ENCODE measurements at places on chromosomes 2 and 18.

GRCh38 chr2:219961947-219962498, 334.6 kb downstream of the SLC4A3 start:
- no peak for DNase-seq

DNA sequence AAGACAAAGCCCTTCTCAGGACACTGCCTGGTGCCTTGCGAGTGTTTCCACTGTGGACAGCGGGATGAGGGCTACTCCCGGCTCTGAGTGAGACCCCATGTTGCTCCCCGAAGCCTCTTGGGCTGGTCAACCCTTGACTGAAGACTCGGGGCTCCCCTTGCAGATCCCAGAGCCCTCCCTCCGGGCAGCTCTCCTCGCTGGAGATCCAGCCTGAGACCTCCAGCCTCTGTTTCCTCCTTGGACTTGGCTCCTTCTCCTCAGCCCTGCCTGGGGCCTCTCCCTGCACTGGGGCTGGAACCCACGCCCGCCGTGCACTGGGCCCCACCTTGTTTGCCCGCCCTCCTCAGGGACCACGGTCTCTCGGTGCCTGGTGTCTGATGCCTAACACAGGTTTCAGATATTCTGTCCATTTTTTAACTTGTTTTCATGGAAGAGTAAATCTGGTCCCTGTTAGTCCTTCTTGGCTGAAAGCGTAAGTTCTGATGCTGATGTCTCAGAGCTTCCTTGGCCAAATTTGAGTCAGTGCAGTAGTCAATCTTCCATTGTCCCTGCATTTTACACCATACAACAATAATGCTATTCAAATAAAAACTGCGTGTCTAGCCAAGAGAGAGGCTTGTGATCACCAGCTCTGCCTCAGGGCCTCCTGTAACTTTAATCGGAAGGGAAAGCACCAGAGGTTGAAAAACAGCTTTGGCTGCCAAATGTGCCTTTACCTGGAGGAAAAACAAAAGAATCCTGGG, 139.3 kb upstream of the CTDP1 start:
- DNase-seq, result no peak

GRCh38 chr18:57088883-57089282, 58.0 kb upstream of the BOD1L2 start:
- no peak for DNase-seq

- DNase-seq, result no peak
Measured at GRCh38 chr2:151927501-151928221, 99.4 kb upstream of the ARL5A start.

- DNase-seq, result no peak
Measured at GRCh38 chr2:214481204-214481603, 70.3 kb downstream of the VWC2L start.

DNA sequence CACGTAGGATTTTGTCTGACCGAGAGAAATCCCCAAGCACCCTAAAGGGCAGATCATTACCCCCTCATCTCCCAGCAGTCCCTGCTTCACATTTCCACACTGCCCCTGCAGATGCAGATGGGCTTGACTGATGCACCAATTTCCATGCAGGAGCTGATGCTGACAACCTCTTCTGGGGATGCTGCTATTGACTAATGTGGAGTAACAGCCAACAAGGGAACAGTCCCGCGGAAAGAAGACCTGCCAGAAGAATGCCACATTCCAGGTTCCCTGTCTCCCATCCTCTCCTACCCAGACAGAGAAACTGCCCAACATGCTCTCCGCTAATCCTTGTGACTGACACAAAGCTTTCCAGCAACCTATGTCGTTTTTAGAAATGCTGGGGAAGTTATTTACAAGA, 91.7 kb downstream of the AFF3 start:
- no peak for DNase-seq

GRCh38 chr2:9548506-9548905, 7.1 kb downstream of the ADAM17 start:
- no peak for DNase-seq

GRCh38 chr2:126642031-126642430, 13.9 kb upstream of the GYPC start:
- DNase-seq, result no peak

- DNase-seq, result no peak
Measured at GRCh38 chr2:197908156-197908555, 103.8 kb downstream of the PLCL1 start.

DNA sequence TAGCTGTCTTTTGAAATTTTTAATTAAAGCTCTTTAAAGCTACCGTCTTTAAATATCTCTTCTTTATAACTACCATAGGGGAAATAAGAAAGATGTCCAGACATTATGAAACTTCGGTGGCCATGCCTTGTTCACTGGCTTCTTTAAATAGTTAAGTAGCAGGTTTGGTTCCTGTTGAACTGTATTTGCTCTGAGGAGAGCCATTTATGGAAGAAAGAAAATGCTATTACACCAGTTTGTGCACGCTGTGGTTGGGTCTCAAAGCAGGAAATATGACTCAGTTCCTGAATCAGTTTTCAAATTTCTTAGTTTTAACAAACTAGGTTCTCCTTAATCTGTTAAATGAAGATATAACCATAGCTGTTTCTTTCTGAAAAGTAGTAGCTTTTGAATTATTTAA, 12.2 kb downstream of the ARPC2 start:
- peak; percentile 8 for DNase-seq

- DNase-seq, result peak; percentile 9
Measured at GRCh38 chr2:233350708-233351107, 3.6 kb upstream of the DGKD start.

GRCh38 chr2:9690716-9691498, 60.1 kb upstream of the YWHAQ start:
- DNase-seq, result no peak

DNA sequence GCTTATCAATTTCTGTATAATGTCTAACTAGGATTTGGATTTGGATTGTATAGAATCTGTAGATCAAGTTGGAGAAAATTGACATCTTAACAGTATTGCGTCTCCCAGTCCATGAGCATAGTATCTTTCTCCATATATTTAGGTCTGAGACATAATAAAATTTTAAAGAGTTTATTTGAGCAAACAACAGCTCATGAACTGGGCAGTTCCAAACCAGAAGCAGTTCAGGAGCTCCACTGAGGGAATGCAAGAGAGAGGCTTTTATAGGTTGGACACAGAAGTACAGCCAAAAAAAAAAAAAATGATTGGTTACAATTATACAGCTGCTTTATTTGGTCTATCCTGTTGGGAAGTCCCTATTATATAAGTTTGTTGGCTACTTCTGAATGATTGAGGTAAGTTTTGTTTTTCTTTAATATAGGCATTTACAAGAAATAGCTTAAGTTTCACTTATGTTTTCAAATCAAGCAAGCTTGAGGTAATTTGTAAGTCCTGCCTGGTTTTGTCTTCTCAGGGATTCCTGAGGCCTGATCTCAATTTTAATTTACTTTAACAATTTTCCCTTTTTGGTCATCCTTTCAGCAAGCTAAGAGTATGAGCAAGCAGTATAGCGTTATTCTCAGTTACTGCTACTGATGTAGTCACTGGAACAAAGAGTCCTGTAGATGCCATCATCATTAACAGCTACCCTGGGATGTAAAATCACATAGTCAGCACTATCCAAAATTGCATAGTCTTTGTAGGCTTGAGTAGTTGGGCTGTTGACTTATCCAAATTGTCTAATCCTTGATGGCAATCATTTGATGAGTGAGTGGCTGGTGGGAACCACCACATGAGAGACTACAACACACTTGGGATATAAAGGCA, 27.5 kb upstream of the RUFY4 start:
- DNase-seq, result no peak

- DNase-seq, result no peak
Measured at GRCh38 chr2:110874453-110875383, 142.3 kb downstream of the ACOXL start.

GRCh38 chr2:167136879-167137596, 248.8 kb downstream of the XIRP2 start:
- DNase-seq, result no peak

GRCh38 chr2:158204741-158205165, 103.1 kb downstream of the UPP2 start:
- DNase-seq, result no peak

DNA sequence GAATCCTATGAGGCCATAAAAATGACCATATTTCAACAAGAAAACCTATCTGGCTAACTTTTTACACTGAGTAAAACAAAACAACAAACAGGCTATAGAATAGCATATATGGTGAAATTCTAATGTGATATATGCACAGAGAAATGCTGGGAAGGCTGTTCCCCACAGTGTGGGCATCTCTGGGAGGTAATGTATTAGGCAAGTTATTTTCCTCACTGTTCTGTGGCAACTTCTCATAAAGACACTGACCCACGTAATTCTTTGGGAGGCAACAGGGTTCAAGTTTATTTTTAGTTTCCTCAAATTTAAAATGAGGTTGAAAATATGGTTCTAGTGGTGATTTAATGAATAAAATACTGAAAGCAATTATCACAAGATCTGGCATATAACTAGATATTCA, 46.7 kb downstream of the RNU4ATAC start:
- DNase-seq, result no peak

DNA sequence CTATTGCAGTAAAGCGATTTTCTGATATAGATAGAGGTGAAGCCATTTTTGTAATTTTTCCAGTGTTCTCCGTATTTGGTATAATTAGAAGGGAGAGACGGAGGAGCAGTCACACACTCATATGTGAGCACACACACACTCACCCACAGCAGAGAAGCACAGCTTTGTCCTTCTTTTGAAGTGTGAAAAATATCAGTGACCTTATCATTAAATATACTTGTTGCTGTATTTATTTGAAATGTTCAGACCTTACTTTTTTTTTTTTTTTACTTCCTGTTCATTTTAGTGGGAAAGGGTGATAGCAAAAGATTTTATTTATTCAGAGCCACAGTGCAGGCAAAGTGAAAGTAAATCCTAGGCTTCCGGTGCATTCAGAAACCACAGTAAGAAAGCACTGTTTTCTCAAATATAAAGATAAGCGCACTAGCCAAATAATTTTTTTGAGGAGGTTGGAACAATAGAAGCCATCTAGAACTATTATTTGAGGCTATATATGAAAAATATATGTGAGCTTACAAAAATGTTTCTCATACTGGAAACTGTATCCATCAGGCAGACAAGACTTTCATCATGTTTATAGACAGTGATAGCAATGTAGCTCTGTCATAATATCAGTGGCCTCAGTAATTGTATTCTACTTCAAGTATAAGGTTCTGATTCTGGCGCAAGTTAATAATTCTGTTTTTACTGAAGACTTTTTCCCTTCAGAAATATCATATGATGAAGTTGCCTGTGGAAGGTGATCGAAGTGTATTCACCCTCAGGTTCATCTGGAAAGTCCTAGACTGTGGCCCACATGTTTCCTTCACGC, 37.2 kb downstream of the TSHZ1 start:
- no peak for DNase-seq

DNA sequence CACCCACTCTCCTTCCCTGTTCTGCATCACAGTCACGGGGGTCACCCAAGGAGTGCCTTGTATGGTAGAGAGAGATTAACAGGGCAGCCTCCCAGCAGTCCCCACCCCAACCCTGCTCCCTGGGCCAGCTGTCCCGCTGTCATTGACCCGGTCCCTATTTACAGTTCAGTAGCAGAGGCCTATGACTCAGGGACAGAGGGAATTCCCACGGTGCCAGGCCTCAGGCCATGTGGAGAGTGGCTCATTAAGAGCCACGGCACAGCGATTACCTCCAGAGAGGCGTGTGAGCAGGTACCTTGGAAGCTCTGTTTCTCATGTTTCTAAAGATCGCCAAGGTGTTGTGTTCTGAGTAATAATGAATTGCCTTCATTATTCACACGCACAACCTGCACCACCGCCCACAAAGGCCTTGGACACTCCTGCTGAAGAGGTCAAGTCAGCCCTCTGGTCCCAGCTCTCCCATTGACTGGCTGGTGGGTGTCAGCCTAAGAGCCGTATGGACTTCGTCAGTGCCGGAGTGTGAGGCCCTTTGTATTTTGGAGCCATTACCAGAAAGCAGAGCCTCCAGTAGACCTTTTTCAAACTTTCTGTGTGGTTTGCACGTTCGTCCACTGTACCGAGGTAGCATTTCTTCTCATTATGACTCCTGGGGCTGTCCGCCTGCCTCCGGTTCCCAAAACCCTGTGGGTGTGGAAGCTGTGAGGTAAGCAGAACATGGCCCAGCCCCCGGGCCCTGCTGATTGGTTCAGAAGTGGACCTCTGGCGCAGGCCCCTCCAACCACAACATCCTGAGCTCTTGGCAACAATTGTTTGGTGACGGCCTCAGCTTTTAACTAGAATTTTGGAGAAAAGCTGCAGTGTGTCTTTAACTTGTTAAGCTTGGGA, 47.0 kb downstream of the SERTAD2 start:
- DNase-seq, result peak; percentile 88

DNA sequence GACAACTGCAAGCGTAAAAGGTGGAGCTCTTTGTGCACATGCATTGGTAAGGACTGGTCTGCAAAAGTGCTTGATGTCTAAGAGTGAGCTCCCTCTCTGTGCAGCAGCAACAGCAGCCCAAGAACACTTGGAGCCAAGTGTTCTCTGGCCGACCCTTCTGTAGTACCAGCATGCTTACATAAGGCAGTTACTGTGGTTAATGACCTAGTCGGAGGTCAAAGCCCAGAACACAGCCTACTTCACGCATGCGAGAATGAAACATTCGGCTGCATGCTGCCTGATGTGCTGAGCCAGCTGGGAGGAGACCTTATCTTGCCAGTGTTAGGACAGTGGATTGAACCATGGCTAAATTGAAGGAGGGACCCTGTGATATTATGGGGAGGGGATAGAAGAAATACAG, 21.3 kb downstream of the NCAPH start:
- no peak for DNase-seq
